Neural cell (in vitro differentiated cells): ENCODE measurements at places on chromosomes 7 and 10. TPM values are rescaled to one million over a fixed set of nuclear protein-coding genes. Genes with fewer than 3 reads are reported as not detected.

Gene FAM221A
- 11.3 and 17.7 TPM in 2 replicates for polyA plus RNA-seq

Gene XPNPEP1
- 96.3 and 113 TPM in 2 replicates for polyA plus RNA-seq

Gene GJD4
- not detected in 2 replicates for polyA plus RNA-seq

Gene FRA10AC1
- 15.7 and 22.8 TPM in 2 replicates for polyA plus RNA-seq

Gene CCL26
- polyA plus RNA-seq = not detected in 2 replicates

Gene PDLIM1
- 1.0 and 1.5 TPM in 2 replicates for polyA plus RNA-seq

Gene TUBAL3
- not detected in 2 replicates for polyA plus RNA-seq

Gene CDHR1
- polyA plus RNA-seq = 1.9 and 3.3 TPM in 2 replicates

Gene HOXA7
- polyA plus RNA-seq = not detected in 2 replicates

Gene FXYD4
- polyA plus RNA-seq = not detected in 2 replicates

Gene CROT
- 14.0 and 20.6 TPM in 2 replicates for polyA plus RNA-seq

Gene LRGUK
- 3.7 and 4.9 TPM in 2 replicates for polyA plus RNA-seq

Gene NANOS1
- polyA plus RNA-seq = 26.0 and 29.1 TPM in 2 replicates

Gene CNNM1
- polyA plus RNA-seq = 1.3 and 1.5 TPM in 2 replicates

Gene LARP4B
- polyA plus RNA-seq = 14.2 and 15.7 TPM in 2 replicates

Gene ZYX
- 10.0 and 15.8 TPM in 2 replicates for polyA plus RNA-seq

Gene FBXL13
- 0.57 and 1.7 TPM in 2 replicates for polyA plus RNA-seq

Gene CALML3
- not detected in 2 replicates for polyA plus RNA-seq

Gene PNLIP
- not detected in 2 replicates for polyA plus RNA-seq

Gene HOXA1
- not detected in 2 replicates for polyA plus RNA-seq

Gene CLDN4
- 0.09 TPM in 1 of 2 replicates, not detected in the other for polyA plus RNA-seq

Gene FKBP6
- not detected in 2 replicates for polyA plus RNA-seq

Gene CASP7
- polyA plus RNA-seq = 0.72 and 0.77 TPM in 2 replicates

Gene IDI2
- polyA plus RNA-seq = 0.24 TPM in 1 of 2 replicates, not detected in the other

Gene VPS37D
- 52.7 and 56.3 TPM in 2 replicates for polyA plus RNA-seq

Gene SUN3
- polyA plus RNA-seq = not detected in 2 replicates

Gene FOXI2
- not detected in 2 replicates for polyA plus RNA-seq

Gene MCM10
- 0.63 and 0.70 TPM in 2 replicates for polyA plus RNA-seq

Gene ABCB4
- not detected in 2 replicates for polyA plus RNA-seq

Gene TFR2
- polyA plus RNA-seq = 21.0 and 23.5 TPM in 2 replicates

Gene SKIDA1
- 3.7 and 4.8 TPM in 2 replicates for polyA plus RNA-seq

Gene OR6B1
- not detected in 2 replicates for polyA plus RNA-seq

Gene SMKR1
- polyA plus RNA-seq = 3.4 and 8.5 TPM in 2 replicates

Gene OR13A1
- polyA plus RNA-seq = 0.11 and 0.32 TPM in 2 replicates

Gene CTAGE8
- not detected in 2 replicates for polyA plus RNA-seq

Gene PTN
- polyA plus RNA-seq = 14.1 and 19.5 TPM in 2 replicates

Gene THSD7A
- 18.1 and 18.5 TPM in 2 replicates for polyA plus RNA-seq

Gene CLRN3
- polyA plus RNA-seq = not detected in 2 replicates

Gene EPO
- polyA plus RNA-seq = not detected in 2 replicates

Gene RAB19
- polyA plus RNA-seq = not detected in 2 replicates

Gene OR2A7
- not detected in 2 replicates for polyA plus RNA-seq

Gene KIF5B
- 78.5 and 96.3 TPM in 2 replicates for polyA plus RNA-seq

Gene TMEM196
- 30.3 and 35.7 TPM in 2 replicates for polyA plus RNA-seq

Gene MMD2
- 0.40 and 0.42 TPM in 2 replicates for polyA plus RNA-seq

Gene GNG11
- 0.16 and 0.25 TPM in 2 replicates for polyA plus RNA-seq

Gene NUDT13
- 1.8 and 3.2 TPM in 2 replicates for polyA plus RNA-seq

Gene ZNF800
- 3.6 and 4.2 TPM in 2 replicates for polyA plus RNA-seq
